Cardiac muscle cell (in vitro differentiated cells and primary cell): ENCODE measurements at places on chromosomes 5 and 9. TPM values are rescaled to one million over a fixed set of nuclear protein-coding genes. Genes with fewer than 3 reads are reported as not detected.

The CARD9 gene
- 2.1 TPM in 2 replicates for polyA plus RNA-seq

The KLF4 gene
- polyA plus RNA-seq: not detected in 2 replicates

The SLC6A3 gene
- not detected in 2 replicates for polyA plus RNA-seq

The DOK3 gene
- 0.95 and 3.7 TPM in 2 replicates for polyA plus RNA-seq

The GZMA gene
- polyA plus RNA-seq: not detected in 2 replicates

The IL31RA gene
- polyA plus RNA-seq: not detected in 2 replicates
